NCI-H446 (cell line): ENCODE measurements at places on chromosomes 3 and 15.

DNA sequence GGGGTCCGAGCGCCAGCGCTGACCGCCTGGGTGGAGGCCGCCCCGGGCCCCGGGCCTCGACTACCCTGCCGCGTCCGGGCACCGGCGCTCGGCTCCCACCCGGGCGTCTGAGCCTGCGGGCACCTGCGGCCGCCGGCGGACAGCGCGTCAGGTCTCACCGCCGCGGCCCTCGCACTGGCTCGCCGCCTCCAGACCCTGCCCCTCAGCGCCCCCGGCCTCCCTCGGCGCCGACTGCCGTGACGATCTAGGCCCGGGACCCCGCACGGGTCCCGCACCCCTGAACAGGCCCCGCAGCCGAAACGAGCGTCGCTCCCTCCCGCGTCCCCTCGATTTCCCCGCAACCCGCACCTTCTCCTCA lies 297 bp downstream of the PRC1 start:
- DNase-seq = no peak

DNA sequence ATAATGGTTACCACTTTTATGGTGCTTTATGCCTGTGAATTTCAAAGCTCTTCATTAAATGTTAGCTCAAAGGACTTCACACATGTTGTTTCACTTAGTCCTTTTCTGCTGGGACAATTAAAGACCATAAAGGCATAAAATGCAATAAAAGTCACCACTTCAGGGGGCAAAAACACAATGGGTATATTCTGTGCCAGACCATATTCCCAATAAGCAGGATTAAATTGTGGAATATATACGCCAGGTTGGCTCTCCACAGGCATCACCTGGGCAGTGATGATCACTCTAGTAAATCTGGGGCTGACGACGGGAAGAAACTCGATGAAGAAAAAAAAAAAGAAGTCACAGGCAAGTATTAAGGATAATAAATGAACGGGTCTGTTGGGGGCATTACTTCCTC lies 370.2 kb upstream of the CNTN4 start:
- DNase-seq = no peak

DNA sequence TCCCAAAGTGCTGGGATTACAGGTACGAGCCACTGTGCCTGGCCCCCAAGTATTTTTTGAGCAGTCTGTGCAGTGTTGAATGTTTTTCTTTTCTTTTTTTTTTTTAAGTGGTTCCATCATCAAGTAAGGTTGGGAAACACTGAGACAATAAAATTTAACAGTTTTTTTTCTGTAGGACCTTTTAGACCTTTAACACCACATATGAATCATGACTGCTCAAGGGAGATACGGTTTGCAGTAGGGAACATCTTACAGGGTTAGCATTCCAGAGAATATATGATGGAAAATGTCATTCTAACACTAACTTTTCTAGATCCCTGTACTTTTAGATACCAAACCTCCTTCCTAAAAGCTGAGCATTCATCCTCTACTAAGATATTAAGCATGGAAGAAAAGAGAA lies 41.7 kb downstream of the SNX4 start:
- no peak for DNase-seq

- DNase-seq = no peak
Measured at GRCh38 chr3:9935966-9936510, 2.4 kb downstream of the CRELD1 start.

DNA sequence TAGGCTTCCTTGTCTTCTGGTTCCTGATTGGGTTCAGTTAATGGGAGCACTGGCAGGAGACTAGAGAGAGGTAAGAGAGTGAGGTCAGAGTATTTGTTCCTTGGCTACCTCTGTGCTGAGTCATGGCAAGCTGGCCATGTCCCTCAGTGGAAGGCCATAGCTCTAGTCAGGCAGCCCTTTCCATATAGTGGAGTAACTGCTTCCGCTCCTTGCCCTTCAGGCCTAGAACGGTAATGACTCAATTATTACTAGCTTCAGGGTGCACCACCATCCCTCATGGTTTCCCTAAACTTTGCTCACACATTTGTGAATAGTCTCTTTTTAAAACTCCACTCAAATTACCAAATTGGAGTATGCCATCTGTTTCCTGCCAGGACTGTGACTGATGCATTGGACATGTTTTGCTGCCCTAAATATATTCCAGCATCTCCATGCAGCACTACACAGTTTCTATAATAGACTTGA lies 10.5 kb upstream of the ANO10 start:
- no peak for DNase-seq

DNA sequence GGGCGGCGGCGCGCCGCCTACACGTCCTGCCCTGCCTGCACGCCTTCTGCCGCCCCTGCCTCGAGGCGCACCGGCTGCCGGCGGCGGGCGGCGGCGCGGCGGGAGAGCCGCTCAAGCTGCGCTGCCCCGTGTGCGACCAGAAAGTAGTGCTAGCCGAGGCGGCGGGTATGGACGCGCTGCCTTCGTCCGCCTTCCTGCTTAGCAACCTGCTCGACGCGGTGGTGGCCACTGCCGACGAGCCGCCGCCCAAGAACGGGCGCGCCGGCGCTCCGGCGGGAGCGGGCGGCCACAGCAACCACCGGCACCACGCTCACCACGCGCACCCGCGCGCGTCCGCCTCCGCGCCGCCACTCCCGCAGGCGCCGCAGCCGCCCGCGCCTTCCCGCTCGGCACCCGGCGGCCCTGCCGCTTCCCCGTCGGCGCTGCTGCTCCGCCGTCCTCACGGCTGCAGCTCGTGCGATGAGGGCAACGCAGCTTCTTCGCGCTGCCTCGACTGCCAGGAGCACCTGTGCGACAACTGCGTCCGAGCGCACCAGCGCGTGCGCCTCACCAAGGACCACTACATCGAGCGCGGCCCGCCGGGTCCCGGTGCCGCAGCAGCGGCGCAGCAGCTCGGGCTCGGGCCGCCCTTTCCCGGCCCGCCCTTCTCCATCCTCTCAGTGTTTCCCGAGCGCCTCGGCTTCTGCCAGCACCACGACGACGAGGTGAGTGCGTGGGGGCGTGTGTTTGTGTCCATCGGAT lies 602 bp downstream of the TRIM71 start:
- no peak for DNase-seq

DNA sequence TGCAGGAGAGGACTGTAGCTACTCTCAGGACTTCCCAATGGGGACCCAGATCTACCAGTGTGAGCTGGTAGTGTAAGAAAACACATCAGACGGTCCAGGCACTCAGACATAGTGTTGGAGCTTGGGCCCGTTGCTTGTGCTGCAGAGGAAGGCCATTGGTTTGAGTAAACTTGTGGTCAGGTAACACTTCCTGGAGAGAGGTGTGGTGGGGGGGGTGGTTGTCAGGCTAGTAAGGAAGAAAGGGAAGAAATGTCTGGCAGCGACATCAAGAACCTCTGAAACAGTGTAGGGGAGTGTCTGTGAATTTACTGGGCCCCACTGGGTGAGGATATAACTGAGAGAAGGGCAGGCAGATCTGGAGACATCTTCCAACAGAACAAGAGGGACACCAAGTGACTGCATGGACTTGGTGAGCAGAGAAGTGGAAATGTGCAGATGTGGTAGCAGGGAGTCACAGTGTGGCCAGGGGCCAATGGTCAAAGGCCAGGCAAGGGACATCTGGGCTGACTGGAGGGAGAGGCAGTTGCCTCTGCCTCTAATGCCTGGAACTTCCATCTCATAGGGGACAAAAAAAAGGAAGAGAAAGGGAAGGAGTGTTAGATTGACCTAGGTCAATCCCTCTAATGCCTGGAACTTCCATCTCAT lies 63.7 kb upstream of the MRPS22 start:
- no peak for DNase-seq

- no peak for DNase-seq
Measured at GRCh38 chr3:24261521-24261920, 233.1 kb downstream of the THRB start.

- peak; percentile 63 for DNase-seq
Measured at GRCh38 chr15:99682455-99682854, 50.8 kb downstream of the LYSMD4 start.

DNA sequence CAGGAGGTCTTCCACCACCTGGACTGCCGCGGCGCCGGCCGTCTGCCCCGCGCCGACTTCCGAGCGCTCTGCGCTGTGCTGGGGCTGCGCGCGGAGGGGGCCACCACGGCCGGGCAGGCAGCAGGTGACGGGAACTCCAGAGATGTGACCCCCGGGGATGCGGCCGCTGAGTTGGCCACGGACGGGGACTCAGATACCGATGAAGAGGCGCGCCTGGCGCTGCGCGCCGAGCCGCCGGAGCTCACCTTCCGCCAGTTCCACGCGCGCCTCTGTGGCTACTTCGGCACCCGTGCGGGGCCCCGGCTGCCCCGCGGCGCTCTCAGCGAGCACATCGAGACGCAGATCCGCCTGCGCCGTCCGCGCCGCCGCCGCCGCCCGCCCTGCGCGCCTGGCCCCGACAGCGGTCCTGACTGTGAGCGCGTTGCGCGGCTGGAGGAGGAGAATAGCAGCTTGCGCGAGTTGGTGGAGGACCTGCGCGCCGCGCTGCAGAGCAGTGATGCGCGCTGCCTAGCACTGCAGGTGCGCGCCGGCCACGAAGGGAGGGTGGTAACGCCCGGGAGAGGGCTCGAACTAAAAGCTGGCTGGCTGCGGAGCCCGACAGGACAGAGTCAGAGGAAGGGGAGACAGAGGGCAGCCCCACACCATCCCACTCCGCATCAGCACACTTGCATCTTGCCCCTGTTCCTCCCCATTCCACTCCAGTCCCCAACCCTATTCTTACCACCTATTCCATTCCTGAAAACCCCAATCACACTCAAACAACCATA lies 885 bp downstream of the EFCC1 start:
- DNase-seq = no peak

DNA sequence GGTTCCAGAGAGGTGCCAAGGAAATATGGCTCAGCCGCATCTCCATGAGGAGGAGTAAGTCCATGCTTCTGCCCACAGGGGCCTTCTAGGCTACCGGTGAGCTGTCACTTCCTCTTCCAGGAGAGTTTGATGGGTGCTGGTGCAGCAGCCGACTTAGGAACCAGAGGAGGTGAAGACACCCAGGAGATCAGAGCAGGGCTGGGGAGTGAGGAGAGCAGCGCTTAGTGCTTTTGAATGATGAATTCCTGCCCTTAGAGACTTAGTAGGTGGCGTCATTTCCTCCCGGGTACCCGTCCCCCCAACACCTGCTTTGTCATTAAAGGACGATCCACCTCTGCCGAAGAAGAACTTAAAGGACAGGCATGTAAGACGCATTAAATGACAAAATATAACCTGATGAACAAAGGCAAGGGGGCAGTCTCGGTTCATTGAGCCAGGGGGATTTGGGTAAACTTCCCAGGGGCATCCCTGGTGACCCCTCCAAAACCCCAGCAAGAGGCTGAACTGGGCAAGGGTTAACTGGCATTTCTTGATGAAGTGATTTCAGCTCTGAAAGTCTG lies 67.6 kb downstream of the HES1 start:
- DNase-seq = no peak

DNA sequence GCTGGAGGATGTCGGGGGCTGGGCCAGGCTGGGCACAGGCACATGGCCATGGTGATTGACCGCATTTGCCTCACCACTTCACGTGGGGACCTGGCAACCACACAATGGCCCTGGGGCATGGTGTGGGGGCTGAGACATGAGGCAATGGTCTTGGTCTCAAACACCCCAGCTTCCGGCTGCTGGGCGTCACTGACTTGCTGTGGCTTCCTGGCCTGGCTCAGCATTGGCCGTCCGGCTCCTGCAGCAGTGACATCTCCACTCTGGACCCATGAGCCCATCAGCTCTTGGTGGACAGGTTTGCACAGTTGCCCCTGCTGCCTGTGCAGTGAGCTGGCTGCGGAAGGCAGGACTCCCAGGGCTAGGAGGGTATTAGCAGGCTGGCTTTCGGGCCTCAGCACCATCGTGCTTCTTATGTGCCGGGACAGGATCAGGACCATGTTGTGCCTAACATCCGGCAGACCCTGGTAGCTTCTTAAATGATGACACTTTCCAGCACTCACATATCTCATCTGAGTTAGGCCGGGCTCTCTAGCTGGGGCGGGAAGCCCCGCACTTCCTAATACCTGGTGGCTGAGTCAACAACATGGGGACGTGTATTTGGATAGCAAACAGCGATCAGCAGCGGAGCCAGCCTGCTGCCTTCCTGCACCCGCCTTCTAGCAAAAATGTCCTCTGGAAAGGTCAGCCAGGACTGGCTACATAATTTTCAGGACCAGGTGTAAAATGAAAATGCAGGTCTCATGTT lies 34.1 kb downstream of the ZNF710 start:
- DNase-seq = no peak

GRCh38 chr15:77347197-77347596 lies 72.7 kb downstream of the PEAK1 start:
- no peak for DNase-seq

DNA sequence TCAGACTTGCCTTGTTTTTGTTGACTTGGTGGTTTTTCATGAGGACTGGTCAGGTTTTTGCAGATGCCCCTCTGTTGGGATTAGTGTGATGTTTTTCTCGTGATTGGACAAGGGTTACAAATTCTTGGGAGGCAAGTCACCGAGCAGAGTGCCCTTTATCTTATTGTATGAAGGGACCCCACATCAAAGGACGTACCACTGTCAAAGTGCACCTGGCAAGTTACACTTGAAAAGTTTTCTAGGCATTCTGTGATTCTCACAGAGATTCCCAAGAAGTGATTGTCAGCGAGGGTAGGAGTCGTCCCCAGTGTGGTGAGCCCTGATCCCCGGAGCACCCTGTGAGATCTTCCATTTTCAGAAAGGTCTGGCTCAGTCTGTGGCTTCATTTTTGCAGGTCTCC lies 110.1 kb downstream of the POLR2M start:
- DNase-seq = no peak

GRCh38 chr3:100311011-100311410 lies 23.5 kb upstream of the NIT2 start:
- DNase-seq = no peak

DNA sequence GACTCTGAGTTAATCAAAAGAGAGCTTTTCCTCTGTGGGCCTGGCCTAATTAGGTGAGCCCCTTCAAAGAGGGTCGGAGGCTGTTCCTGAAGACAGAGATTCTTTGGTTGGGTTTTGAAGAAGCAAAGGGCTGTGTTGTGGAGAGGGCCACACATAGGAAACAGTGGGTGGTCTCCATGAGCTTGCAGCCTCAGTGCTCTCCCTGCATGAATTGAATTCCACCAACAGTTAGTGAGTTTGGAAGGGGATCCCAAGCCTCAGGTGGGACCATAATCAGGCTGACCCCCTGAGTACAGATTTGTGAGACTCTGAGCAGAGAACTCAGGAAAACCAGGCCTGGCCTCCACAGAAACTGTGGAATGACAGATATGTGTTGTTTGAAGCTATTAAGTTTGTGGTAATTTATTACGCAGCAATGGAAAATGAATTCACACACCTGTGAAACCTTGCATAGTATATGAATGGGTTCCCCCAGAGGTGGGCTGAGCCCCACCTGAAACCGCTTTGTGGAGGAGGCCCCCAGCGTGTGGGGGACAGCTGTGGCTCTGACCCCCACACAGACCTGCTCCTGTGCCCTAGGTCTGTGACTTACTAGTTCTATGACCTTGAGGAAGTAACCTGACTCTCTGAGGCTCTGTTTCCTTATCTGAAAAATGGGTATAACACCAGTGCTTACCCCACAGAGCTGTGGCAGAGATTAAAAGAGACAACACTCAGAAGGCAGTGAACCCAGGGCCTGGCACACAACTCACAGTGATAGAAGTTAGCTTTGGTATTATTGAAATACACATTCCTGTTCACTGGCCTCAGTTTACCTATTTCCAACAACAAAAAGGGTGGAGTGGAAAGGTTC lies 431.3 kb downstream of the FOXP1 start:
- DNase-seq = no peak

GRCh38 chr3:29514170-29514569 lies 233.3 kb downstream of the RBMS3 start:
- no peak for DNase-seq
